ENCODE measurements at places on chromosomes 7 and 10. TPM values are rescaled to one million over a fixed set of nuclear protein-coding genes. Genes with fewer than 3 reads are reported as not detected.

Gene PAX4
- not detected for total RNA-seq

Gene PFKFB3
- 18.1 TPM for total RNA-seq

Gene FAM237B
- total RNA-seq: not detected

Gene PRLHR
- total RNA-seq: not detected

DNA sequence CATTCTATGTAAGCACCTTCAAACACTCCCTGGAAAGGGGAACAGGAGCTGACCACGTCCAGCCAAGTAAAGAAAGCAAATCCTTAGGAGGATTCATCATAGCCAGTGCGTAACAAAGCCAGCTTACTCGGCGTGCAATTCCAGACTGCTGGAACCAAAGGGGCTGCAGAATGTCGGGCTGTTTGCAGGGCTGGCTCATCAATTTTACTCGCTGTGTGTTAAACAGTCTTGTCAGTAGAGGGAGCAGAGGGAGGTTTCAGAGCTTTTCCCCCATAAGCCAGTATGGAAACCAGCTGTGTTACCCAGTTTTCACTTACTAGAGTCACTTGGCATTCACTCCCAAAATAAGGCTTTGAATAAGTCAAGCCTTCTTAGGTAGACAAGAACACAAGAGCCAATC lies 127.1 kb downstream of the KMT2E start:
- no peaks in the 10 kb centered on the region for H3K27me3 ChIP-seq
- DNase-seq: no peak
- no peak overlapping the region for H3K27ac ChIP-seq

DNA sequence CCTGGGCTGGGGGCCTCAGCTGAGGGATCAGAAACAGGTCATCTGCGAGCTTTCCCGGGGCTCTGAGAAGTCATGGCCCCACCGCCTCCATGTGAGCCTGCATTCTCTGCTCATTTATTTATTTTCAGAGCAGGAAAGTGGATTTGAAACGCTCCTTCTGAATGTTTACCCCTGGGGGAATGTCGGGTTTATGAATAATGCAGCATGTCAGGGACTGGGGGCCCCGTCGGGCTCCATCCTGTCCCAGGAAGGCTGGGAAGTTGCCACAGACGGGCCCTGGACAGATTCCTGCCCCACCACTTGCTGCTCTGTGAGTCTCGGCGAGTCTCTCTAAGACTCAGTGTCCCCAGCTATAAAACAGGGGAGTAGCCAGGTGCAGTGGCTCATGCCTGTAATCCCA lies 11.9 kb upstream of the GTF2IRD1 start:
- H3K27me3 ChIP-seq: no peaks in the 10 kb centered on the region
- H3K4me3 ChIP-seq: no peak overlapping the region
- no peaks in the 10 kb centered on the region for H3K36me3 ChIP-seq
- no peaks in the 10 kb centered on the region for H3K4me1 ChIP-seq
- H3K27ac ChIP-seq: no peak overlapping the region

DNA sequence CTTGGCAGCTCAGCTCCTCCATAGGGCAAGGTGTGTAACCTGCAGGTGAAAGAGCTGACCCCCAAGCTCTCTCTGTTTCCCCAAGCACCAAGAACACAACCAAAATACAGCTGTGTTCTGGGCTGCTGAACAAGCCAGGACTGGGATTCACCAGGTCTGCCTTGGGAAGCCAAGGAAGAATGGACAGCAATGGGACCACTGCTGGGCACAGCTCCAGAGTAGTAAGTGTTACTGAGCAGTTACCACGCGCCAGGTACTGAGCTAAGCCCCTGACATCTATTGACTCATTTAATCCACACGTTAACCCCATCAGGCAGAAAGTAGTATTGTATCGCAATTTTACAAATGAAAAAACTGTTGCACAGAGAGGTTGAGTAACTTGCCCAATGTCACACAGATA lies 168.3 kb downstream of the GRID1 start:
- H3K4me3 ChIP-seq: no peak overlapping the region
- no peaks in the 10 kb centered on the region for H3K4me1 ChIP-seq
- no peak overlapping the region for H3K27ac ChIP-seq
- no peaks in the 10 kb centered on the region for H3K27me3 ChIP-seq
- no peaks in the 10 kb centered on the region for H3K36me3 ChIP-seq

DNA sequence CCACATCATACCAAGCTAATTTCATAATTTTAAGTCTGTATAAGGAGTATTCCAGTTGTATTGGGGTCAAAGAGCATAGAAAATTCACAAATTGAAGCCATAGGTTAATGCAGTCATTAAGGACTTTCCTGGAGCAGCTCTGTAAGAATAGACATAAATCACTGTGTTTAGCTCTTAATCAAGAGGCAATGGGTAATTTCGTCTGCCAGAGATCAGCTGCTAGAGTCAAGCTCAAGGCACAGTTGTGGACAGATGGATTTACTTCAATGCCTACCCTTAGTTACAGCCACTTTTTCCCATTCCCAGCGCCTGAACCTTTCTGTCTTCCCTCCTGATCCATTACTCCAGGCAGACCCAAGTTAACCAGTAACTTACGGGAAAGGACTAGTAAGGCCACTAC lies 40.6 kb upstream of the AGBL3 start:
- H3K36me3 ChIP-seq: peaks cover 4% of the 10 kb centered on the region
- no peak overlapping the region for H3K27ac ChIP-seq
- no peaks in the 10 kb centered on the region for H3K27me3 ChIP-seq
- H3K4me3 ChIP-seq: no peak overlapping the region
